Foreskin keratinocyte (primary cell): ENCODE measurements at places on chromosomes 4 and X.
A peak's percentile ranks its signal among the peaks of the same experiment; 100 is the strongest.

DNA sequence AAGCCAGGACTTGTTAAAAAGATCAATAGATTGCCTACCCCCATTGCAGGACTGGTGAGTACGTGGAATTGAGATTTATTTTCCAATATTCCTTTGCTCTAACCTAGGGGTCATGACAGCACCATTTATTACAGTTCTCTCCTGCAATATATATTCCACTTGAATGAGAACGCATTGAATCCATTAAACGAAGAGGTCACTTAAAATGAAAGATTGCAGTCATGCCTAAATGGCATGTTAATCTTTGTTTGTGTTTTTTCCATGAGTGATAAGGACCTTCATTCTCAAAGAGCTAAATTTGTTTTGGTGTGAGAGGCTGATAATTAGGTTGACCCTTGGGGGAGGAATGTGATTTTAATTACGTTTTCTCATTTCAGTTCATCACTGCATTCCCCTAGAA is 13.5 kb upstream of the LIMCH1 start:
- no peak for DNase-seq

GRCh38 chr4:183335369-183335940 is 13.2 kb upstream of the CLDN24 start:
- DNase-seq, result peak; percentile 83

- DNase-seq, result no peak
Observed at GRCh38 chr4:81491943-81492342, 20.2 kb upstream of the RASGEF1B start.

DNA sequence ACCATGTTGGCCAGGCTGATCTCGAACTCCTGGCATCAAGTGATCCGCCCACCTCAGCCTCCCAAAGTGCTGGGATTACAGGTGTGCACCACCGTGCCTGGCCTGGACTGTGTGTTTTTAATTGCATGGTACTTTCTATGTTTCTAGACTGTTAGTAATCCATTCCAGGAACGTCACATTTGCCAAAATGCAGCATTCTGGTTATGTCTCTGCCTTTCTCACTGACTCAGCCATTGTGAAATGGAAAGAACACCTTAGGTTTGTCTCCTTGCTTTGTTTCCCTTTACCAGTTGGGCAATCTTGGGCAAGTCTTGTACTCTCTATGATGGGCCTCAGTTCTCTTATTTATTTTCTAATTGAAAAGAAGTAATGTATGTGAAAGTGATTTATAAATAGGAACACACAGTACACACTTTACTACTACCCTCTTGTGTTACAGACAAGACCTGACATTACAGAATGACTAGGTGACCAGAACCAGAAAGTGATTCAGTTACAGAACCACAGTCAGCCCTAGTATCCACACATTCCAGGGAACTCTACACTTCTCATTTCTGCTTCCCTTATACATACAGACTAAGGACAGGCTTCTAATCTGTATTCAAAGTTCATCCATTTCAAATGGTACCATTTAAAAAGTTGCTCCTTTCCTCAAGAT is 187.1 kb downstream of the MGST2 start:
- peak; percentile 49 for DNase-seq
